ENCODE measurements at places on chromosomes 11 and 22.
A peak's percentile ranks its signal among the peaks of the same experiment; 100 is the strongest.

GRCh38 chr11:73325036-73325981 lies 17.2 kb downstream of the ARHGEF17 start:
- peak; percentile 73 for DNase-seq

DNA sequence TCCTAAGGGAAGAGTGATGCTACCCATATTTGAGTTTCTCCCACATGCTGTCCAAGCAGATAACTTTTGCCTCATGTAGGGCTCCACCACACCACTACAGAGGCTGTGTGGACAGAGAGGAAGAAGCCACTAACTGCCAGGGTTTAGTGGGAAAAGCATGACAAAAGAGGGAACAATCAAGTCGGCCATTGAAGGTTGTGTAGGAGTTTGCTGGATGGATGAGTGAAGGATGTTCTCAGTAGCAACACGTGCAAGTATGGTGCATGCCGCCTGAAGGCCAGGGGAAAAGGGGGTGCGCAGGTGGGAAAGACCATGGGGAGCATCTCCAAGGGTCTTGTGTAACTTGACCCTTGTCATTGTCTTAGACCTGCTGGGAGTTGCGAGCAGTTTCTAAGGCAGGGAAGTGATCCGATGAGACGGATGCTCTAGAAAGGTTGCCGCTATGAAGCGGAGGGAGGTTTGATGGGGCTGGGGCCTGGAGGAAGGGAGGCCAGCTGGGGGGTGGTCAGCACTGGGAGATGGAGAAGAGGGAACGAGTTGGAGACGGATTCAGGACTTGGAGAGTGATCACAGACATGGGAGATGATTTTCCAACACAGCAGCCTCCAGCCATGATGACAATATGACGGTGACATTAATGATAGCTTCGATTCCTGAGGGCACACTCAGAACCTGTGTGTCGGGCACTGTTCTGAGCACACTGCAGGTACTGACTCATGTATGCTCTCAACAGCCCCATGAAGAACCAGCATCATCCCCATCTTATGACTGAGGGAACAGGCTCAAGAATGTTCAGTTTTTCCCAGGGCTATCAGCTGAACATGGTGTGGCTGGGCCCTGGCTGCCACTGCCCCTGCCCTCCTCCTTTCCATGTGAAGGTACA lies 53.7 kb downstream of the CD6 start:
- DNase-seq = no peak

DNA sequence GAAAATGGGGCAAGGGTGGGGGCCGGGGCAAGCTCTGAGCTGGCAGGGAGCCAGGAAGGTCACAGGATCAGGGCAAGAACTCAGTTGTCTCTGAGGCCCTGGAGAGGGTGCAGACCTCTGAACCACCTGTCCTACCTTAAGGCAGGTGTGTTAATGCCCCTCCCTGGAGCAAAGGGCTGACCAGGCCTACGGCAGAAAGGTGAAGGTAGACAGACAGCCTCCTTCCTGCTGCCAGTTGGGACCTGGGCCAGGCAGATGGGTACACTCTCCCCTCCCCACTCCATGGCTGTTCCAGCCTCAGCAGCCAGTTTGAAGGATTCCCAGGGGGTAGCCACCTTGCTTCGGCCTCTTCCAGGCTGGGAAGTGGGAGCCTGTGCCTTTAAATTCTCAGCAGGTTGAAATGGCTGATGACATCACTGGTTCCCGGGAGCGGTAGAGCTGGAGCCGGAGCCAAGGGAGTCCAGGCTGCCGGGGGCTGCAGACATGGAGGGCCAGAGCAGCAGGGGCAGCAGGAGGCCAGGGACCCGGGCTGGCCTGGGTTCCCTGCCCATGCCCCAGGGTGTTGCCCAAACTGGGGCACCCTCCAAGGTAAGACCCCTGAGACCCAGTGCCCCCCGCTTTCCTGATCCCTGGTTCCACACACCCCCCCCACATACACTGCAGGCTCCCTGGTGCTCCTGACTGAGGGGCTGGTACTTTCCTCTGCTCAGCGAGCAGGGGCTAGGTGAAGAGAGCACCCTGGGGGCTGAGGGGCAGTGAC lies at the start of gene INPP5J:
TSS of gene INPP5J (plus strand) at position 435 of the 760 bp plus-strand sequence. CDS start at position 484, 49 bp downstream.
- DNase-seq = peak; percentile 59

- peak; percentile 54 for DNase-seq
Measured at GRCh38 chr11:6443269-6444003, 2.6 kb upstream of the HPX start.

- DNase-seq = peak; percentile 25
Measured at GRCh38 chr11:2569321-2569721, 124.5 kb downstream of the KCNQ1 start.

GRCh38 chr11:118689852-118690552 lies 10.6 kb upstream of the TREH start:
- peak; percentile 90 for DNase-seq

DNA sequence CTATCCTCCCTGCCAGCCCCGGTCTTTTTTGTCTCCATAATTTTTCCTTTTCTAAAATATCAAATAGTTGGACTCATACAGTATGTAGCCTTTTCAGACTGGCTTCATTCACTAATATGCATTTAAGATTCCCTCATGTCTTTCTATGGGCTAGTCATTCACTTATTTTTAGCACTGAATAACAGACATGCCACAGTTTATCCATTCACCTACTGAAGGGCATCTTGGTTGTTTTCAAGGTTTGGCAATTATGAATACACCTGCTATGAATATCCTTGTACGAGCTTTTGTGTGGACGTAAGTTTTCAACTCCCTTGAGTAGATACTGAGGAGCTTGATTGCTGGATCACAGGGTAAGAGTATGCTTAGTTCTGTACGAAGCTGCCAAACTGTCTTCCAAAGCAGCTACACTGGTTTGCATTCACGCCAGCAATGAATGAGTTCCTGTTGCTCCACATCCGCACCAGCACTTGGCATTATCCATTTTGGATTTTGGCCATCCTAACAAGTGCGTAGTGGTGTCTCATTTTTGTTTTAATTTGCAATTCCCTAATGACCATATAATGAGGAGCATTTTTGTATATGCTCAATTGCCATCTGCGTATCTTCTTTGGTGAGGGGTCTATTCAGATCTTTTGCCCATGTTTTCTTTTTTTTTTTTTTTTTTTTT lies 21.1 kb downstream of the ALG12 start:
- no peak for DNase-seq

DNA sequence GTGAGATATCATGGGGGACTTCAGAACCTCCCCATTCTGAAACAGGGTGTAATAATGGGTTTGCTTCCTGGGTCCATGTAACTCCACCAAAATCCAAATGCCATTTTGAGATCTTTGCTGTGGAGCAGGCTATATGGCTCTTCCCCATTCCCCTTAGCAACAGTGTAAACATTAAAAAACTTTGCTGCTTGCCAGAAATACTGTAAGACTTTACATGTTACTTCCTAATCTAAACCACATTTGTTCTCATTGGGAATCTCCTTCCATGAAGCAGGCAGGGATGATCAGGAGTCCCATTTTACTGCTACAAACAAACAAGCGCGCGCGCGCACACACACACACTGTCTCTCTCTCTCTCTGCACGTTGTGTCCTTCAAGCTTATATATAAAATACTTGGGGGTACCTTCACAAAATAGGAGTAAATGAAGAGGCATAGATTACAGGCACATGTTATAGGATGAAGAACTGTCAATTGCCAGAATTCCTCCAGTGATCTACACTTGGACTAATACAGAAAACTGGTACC lies 86.5 kb downstream of the ANO3 start:
- peak; percentile 7 for DNase-seq

- DNase-seq = no peak
Measured at GRCh38 chr11:3949125-3949524, 93.7 kb downstream of the STIM1 start.

DNA sequence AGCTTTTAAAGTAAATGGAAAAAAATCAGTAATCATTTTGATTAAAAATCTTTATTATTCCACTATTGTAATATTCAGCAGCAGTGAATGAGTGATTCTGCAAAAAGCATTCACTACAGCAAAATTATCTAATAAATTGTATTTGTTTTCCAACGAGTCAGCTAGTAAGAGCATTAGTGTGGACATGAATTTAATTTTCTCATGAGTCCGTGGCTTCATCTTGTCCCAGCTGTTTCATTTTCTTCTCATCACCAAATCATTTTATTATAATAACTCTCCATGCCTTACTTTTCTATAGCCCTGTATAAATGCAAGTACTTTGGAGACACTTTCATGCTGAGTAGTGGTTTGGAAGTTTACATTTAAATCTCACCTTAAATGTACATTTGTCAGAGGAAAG lies 66.2 kb downstream of the FANCF start:
- no peak for DNase-seq

DNA sequence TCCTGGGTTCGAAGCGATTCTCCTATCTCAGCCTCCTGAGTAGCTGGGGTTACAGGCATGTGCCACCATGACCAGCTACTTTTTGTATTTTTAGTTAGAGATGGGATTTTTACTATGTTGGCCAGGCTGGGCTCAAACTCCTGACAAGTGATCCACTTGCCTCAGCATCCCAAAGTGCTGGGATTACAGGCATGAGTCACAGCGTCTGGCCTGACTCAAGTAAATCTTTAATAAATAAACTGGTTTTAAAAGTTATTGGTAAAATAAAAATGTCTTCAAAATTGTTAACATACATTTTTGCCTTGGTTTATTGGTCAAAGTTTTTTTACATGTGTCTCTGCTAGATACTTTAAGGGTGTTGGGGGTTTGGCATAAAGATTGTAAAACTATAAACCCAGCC lies 7.3 kb upstream of the PES1 start:
- no peak for DNase-seq

DNA sequence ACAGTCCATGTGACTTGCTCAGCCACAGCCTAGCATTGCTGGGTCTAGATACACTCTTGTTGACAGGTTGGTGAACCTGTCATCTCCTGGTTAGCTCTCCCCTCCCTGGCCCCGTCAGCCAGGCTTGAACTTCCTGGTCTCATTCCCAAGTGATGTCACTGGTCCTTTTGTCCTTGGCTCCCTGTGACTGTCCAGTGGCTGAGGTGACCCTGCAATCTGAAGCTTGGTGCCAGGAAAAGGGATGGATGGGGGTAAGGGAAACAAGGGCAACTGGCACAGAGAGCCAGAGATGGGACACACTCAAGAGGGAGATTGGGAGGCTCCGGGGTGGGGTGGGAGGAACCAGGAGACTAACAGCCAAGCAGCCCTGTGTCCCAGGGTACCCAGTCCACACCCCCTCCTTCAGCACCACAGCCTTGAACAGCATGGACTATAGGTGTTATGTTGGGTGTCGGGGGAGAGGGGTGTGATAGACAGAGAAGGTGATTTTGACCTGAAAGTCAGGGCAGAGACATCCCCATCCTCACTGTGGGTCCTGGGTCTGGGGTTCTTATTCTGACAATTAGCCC lies 63.8 kb upstream of the THY1 start:
- no peak for DNase-seq

- no peak for DNase-seq
Measured at GRCh38 chr11:19602406-19602805, 110.2 kb upstream of the NAV2 start.

- DNase-seq = no peak
Measured at GRCh38 chr11:770642-771616, 6.4 kb downstream of the GATD1 start.

- peak; percentile 2 for DNase-seq
Measured at GRCh38 chr22:22371031-22371541, 126.5 kb downstream of the VPREB1 start.

DNA sequence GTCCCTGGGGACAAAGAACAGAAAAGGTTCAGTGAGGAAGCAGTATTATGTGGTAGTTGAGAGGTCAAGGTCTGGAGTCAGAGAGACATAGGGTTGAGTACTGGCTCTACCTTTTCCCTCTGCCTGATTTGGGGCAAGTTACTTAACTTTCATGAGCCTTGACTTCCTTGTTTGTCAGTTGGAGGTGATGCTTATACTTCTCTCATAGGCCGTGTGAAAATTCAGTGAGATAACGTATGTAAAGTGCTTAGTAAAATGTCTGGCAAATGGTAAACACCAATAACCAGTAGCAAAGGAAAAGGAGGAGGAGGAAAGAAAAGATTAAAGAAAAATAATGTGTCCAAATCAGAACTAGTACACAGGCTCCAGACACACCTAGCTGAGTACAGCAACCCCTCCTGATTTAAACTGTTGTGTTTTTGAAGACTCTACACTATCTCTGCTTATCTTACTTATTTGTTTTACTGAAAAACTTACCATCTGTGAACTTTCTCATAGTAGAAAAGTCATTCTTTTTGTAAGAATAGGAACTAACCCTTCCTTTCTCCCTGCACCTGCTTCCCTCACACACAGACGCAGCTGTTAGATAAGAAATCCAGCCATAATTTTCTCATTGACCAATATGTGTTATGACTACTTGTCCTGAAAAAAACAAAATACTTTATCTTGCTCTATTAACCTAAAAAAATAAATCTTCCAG lies 126.9 kb downstream of the CD44 start:
- DNase-seq = no peak

DNA sequence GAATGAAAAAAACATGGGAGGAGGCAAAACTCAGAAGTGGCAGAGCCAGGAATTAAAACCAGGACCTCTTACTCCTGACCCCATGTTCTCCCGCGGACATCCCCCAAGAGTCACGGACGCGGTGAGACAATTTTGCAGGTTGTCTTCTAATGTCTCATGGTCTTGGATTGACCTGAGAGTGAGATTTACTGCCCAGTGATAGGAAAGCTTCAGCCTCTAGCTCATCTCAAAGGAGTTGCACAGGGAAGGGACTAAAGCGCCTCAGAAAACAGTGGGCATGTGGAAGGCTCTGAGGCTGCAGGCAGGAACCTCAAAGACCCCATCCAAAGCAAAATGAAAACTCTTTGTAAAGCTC lies 197.4 kb downstream of the ADAMTS15 start:
- DNase-seq = no peak

GRCh38 chr11:113350336-113351067 lies 36.1 kb downstream of the TTC12 start:
- no peak for DNase-seq

DNA sequence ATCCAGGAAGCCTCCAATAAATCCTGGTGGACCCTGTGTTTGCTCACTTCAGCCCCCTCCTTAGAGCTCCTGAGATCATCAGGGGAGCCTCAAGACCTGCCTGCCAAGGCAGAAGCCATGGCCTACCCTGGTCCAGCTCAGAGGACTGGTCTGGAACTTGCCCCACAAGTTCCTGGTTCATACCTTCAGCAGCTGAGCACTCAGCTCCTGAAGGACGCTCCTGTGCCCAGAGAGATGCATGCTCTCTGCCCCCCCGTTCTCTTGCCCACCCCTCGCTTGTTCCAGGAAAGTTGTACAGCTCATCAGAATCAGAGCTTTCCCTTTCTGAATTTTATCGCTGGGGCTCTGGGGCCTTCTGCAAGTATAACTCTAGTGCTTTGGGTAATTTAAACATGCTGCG lies 210.5 kb upstream of the ISX start:
- DNase-seq = no peak

GRCh38 chr11:96152623-96153022 lies 190.4 kb downstream of the MAML2 start:
- no peak for DNase-seq

GRCh38 chr11:36312611-36313472 lies 16.8 kb downstream of the PRR5L start:
- DNase-seq = peak; percentile 22

- no peak for DNase-seq
Measured at GRCh38 chr11:101552888-101553287, 30.9 kb downstream of the TRPC6 start.

DNA sequence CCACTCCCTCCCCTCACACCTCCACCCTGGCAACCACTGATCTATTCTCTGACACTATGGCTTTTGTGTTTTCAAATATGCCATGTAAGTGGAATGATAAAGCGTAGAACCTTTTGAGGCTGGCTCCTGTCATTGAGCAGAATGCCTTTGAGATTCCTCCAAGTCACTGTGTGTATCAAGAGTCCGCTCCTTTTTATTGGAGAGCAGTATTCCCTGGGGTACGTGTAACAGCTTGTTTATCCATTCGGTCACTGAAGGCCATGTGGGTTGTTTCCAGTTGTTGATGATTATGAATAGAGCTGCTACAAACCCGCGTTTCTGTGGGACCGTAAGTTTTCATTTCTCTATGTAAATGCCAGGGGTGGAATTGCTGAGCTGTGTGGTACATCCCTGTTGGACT lies 10.3 kb downstream of the TP53I11 start:
- no peak for DNase-seq

All from fibroblast of skin of scalp (primary cell).